ENCODE measurements at places on chromosomes 16 and 17.

DNA sequence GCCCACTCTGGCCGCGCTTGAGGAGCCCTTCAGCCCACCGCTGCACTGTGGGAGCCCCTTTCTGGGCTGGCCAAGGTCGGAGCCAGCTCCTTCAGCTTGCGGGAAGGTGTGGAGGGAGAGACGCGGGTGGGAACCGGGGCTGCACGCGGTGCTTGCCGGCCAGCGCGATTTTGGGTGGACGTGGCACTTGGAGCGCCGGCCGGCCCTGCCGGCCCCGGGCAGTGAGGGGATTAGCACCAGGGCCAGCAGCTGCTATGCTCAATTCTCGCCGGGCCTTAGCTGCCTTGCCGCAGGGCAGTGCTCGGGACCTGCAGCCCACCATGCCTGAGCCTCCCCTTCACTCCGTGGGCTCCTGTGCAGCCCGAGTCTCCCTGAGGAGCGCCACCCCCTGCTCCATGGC, 9.9 kb upstream of the ATP1B2 start:
- DNase-seq: no peak

GRCh38 chr17:51770027-51770759, 388.3 kb downstream of the CA10 start:
- no peak for DNase-seq

DNA sequence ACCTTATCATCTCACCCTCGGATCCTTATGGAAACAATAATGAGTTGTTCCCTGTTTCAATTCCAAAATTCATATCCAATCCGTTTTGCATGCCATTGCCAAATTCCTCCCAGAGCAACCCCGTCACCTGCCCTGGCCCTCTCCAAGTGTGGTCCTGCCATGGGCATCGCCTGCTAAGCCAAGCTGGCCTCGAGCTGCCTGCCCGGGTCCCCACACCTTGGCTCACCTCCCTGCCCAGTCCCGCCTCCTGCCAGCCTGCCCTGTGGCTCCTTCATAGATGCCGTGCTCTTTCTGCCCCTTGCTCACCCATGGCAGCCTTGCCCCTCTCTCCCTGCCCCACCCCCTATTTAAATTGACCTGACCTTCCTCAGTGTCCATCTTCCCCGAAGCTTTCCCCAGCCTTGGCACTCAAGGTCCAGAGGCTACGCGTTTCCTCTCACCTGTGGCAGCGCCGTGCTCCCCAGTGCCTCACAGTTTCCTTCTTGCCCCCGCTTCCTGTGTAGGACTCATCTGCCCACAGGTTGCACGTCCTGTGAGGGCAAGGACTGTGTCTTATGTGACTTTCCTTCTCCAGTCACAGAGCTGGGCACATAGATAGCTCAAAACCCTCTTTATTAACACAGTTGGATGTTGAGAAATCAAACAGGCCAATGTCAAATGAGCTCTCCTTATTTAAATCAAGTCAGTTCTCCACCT, 12.7 kb downstream of the MAPT start:
- no peak for DNase-seq

GRCh38 chr16:12976936-12977335, 75.5 kb downstream of the SHISA9 start:
- DNase-seq: no peak

DNA sequence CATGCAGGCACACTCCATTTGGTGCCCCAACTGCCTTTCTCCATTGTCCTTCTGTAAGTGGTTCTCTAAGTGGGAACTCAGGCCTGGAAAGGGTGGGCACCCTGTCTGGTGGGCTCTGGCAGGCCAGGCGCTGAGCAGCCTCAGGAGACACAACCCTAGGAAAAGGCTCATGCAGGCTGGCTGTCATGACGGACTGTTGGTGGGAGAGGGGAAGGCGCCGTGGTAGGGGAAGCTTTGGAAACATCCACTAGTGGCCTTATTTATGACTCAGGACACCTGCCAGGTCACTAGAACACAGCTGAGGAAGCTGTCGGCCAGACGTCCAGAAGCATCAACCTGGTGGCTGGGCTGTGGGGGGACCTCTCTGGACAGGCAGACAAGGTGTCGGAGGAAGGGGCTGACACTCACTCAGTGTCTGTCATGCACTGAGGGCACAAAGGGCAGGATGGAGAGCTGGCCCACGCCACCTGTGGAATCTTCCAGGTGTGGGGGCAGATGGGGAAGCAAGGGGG, 216.0 kb downstream of the SEC14L1 start:
- DNase-seq: no peak

DNA sequence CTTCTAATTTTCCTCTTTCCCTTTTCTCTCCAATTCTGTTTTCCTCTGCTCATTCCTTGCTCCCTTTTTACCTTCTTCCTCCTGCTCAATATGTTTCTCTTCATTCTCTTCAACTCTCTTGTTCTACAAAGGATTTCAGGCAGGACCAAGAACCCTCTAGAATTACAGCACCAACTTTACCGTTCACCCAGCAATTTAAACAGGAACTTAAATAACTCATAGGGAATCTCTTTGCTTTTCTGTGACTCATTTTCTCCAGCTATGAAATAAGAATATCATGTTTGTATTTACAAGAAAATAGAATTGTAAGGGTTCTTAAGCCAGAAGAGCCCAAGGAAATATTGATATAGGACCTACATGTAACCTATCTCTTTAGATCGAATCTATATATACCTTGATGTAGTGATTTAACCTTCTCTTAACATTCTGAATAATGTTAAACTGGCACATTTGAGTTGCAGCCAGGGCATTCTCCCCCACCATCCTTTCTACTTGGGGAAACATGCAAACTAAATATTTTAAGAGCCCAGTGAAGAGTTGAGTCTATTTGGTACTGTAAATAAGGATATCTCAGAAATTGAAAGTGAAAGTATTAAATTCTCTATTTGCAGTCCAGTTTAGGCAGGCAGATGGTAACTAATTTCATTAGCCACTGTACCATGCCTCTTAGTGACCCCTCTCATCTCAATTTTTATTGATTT, 137.0 kb downstream of the ANKFN1 start:
- no peak for DNase-seq

GRCh38 chr17:57097832-57098421, 12.9 kb downstream of the AKAP1 start:
- no peak for DNase-seq

DNA sequence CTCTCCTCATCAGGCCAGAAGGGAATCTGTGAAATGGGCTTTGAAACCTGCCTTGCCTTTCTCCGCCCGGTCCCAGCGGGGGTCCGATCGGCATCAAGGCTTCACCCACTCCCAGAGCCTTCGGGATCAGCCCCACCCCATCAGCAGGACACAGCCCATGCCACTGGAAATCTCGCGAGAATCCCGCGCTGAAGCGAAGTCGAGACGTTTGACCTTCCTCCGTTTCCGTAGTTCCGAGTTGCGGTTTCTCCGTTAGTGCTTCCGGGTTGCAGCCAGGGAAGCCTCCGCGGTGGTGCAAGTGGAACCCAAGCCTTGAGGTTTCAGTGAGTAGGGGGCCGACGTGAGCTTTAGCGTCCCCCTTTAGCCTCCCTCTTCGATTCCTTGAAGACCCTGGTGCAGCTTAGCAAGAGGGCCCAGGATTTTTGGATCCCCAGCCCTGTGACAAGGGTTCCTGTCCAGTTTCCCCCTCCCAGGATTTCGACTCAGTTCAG, at the start of gene COASY:
COASY (plus strand) TSS at position 252 of the 491 bp plus-strand sequence. CDS start 475 bp downstream, outside the sequence.
- DNase-seq: peak; percentile 94

GRCh38 chr17:80265205-80266068, 4.8 kb downstream of the RNF213 start:
- DNase-seq: no peak
